Amygdala (tissue), 56 donors: ENCODE measurements at places on chromosomes 13 and 19.

DNA sequence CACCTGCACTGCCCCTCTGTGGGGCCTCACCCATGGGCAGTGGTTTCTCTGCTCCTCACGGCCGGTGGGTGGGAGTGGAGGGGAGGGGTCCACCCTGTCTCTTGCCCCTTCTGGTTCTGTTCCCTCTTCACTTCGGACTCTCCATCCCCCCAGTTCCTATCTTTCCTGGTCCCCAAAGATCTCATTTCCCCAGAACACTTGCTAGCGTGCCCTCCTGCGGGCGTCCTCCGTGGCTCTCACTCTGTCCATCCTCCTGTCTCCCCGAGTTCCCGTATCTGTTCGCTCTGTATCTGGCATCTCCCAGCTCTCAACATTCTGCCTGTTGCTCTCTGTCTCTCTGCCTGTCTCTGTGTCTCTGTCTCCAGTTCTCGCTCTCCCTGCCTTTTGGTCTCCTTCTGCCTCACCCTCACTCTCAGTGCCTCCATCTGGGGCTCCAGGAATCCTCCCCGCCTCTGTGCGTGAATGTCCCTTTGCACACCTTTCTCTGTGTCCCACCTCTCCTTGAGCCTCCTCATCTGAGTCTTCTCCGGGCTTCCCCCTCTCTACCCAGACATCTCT lies 363 bp downstream of the SPIB start:
- DNase-seq: no peak

GRCh38 chr19:39401070-39401548 lies 5.5 kb upstream of the ZFP36 start:
- DNase-seq: no peak

- DNase-seq: no peak
Measured at GRCh38 chr13:70172946-70173597, 64.8 kb upstream of the KLHL1 start.

DNA sequence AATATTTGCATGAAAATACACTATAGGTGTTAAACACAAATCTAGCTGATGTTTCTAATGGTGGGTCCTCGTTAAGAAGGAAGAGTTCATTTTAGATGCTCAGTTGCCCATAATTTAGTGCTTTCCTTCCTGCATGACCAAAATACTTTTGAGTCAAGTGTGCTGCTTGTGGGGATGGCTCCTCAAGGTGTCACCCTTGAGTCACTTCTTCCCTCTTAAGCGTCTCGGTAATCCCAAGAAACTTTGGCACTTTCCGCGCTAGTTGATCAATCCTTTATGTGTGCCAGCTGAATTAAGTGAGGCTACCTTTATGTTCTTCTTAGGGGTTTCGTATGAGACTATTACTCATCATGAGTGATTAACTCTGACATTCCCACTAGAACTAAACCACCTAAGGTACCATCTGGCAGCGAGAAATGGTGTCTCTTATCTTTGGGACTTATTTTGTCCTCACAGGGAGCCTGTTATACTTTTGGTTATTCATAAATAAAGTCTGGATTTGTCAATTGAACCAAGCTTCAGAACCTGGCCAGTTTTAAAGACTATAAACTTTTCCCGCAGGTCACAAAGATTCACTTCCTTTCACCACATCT lies 106.8 kb downstream of the NHLRC3 start:
- no peak for DNase-seq

DNA sequence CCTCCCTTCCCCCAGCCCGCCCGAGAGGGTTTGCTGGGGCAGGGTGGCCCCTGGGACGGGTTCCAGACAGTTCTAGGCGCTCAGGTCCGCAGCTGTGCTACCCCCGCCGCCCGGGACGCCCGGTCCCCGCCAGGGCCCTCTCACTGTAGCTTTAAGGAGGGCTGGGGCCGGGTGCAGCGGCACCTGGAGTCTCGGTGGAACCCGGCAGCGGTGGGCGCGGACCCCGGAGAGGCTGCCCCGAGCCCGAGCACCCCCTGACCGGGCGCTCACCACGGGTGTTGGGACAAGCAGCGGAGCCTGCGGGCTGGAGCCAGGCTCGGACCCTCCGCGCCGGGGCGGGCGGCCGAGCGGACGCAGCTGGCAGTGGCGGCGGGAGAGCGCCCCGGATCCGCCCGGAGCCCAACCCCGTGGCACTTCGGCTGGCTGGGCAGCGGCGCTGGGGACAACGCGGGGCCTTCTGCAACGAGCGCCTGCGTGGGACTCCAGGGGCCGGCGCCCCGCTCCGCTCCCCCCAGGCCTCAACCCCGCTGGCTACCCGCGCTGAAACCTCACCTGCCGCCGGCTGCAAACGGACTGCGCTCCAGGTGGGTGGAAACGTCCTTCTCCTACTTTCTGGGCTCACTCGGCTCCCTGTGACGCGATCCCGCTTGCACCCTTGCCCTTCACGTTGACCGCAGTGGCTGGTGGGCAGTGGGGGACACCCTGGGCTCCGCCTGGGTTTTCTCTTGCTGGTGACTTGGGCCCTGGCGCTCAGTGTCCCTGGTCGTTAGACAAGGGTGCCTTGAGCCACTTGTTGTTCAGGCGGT lies 81.1 kb downstream of the ZNF429 start:
- no peak for DNase-seq

- no peak for DNase-seq
Measured at GRCh38 chr19:24101459-24102115, 14.6 kb downstream of the ZNF254 start.

GRCh38 chr13:100154842-100155416 lies 66.0 kb downstream of the PCCA start:
- DNase-seq: no peak

- no peak for DNase-seq
Measured at GRCh38 chr13:91785431-91786119, 387.2 kb downstream of the GPC5 start.

GRCh38 chr19:1106841-1107660 lies 3.3 kb downstream of the GPX4 start:
- DNase-seq: no peak

DNA sequence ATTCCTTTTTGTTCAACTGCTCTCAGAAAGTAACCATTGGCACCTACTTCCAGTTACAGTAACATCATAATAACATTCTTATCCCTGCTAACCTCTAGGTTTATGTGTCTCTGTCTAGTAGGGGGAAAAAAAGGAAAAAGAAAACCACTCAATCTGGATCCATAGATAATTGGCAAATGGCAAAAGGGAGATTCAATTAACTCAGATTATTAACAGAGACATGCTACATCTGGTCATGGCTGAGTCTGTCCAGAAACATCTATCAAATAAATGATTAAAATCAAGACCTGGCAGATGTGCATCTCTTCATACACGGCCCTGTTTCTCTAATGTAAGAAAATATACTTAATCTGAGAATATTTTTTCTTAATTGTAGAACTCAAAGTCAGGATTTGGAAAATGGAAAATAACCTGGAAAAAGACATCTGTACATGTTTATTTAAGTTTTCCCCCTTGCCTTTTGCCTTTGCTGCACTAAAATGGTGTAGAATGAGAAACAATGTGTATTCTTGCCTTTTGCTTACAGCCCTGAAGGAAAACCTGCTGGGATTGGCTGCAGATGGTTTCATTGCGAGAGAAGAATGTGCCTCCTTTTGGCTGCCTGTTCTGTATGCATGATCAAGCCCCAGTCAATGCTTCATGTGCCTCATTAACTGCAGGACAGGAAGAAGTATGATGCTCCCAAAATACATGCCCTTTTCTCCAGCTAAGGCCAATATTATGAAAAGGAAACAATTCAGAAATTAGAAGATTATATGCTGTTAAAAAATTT lies 921.6 kb upstream of the PCDH20 start:
- DNase-seq: no peak

GRCh38 chr13:104810242-104810641 lies 1725.2 kb downstream of the EFNB2 start:
- no peak for DNase-seq

DNA sequence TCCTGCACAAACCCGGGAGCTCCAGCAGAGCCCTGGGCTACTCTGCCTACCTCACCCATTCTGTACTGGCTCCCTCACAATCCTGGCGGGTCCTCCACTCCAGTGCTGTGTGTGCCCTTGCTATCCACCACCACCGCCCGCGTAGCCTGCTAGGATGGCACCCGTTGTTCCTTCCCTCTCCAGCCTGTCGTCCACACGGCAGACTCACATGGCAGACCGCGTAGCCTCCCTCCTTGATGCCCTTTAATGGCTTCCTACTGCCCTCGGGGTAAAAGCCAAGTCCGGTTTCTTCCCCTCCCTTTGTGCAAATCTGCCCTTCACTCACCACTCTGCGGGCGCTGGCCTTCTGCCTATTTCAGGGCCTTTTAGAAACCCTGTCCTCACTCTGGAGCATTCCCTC lies 106.6 kb downstream of the RAB20 start:
- no peak for DNase-seq

DNA sequence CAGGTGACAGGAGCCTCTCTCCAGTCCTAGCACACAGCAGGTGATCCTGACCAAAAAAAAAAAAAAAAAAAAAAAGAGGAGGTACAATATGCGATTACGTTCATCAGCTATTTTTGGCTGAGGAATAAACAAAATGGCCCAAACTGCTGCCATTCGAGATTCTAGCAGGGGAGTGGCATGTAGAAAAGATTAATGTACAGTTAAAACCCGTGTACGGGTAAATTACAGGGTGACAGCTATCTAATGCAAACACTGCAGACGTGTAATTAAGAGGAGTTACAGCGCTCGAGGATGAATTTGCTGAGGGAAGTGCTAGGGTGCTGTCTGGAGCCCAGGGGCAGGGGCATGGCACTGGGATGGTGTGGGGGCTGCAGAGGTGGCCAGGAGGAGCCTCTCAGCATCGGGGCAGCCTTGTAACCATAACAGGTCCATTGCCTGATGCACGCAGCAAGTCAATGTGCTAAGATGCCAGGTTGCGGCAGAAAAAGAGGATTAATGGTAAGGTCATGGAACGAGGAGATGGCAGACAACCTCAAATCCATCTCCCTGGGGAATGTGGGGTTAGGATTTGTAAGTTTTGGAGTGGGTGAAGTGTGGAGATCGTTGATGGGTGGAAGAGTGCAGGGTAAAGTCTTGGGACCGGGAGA lies 17.4 kb downstream of the CHST8 start:
- DNase-seq: no peak

DNA sequence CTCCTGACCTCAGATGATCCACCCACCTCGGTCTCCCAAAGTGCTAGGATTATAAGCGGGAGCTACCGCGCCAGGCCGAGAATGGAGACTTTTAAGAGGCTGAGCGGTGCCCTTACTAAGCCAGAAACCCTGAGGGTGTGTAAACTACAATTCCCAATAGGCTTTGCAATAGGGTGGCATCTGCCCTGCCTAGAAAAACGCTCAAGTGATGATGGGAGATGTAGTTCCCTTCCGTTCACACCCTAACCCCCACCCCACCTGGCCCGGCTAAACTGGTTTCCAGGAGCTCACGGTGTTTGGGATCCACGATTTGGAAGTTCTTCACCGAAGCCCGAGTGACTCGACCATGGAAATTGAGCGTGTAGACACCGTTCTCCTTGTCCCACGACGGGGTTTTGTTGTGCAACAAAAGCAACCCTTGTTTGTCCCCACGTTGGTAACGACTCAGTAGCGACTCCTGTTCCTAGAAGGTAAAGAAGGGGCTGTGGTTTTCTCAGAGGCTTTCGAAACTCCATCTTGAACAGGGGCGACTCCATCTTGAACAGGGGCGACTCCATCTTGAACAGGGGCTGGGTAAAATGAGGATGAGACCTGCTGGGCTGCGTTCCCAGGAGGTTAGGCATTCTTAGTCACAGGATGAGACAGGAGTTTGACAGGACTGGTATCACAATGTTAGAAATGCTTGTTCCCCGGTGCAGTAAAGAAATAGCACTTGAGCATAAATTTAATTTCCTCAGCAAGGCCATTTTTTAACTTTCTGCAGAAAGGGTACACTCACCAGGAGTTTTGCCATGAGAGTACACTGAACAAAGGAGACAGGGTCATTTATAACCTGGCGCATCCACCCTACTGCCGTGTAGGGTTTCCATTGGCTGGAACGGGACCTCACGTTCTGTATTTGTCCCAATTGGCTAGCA lies 9.8 kb downstream of the PPP1R15A start:
- no peak for DNase-seq

DNA sequence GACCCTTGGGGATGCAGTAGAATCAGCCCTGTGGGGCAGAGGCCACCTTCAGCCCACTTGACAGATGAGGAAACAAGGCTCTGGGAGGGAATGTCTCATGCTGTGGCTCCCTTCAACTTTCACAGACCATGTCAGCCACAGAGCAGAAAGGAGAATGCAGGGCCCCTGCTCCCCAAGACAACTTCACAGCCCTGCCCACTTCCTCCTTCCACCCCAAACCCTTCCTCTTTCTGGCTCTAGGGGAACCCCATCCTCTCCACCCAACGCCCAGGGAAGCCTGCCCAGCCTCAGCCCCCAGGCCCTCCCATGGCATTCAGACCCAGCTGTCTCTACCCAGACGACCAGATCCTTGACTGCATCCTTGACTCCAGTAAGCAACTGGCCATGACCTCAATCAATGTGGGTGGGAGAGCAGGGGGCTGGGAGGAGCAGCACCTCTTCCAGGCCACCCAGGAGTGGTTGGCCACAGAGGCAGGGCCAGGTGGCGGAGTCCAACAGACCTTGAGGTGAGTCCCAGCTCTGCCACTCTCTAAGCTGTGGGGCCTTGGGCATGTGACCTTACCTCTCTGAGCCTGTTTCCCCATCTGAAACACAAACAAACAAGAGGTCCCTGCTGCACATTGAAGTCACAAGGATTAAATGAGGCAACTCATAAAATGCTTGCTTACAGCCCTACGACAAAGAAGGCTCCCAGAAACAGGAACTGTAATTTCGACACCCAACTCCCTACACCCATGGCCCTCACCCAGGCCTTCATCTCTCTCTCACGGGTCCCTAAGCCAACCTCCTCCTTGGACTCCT lies 15.8 kb downstream of the DEDD2 start:
- DNase-seq: peak; percentile 35

DNA sequence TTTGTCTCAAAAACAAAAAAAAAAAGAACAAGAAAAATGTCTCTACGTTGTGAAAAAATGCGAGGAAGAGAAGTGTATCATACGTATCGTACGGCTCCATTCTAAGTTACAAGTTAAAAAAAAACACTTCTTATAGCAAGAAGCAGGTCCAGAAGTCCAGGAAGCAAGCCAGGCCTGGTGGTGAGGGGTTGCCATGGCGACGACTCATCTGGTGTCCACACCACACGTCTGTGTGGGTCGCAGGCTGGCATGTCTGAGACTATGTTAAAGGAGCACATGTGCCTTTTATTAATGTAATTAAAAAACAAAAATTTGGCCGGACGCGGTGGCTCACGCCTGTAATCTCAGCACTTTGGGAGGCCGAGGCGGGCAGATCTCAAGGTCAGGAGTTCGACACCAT lies 5.9 kb downstream of the MED16 start:
- peak; percentile 24 for DNase-seq
